ENCODE measurements at places on chromosomes 12 and 14. TPM values are rescaled to one million over a fixed set of nuclear protein-coding genes. Genes with fewer than 3 reads are reported as not detected.

Gene STON2
- total RNA-seq = 4.1 TPM

Gene CBLN3
- 2.0 TPM for total RNA-seq

Gene IKZF4
- total RNA-seq = 8.5 TPM

Gene PTCSC3
- not detected for total RNA-seq

GRCh38 chr12:3636328-3636727, 116.6 kb downstream of the CRACR2A start:
- no peaks in the 10 kb centered on the region for H3K4me1 ChIP-seq
- DNase-seq = no peak
- H3K27ac ChIP-seq = no peak overlapping the region
- H3K4me3 ChIP-seq = no peak overlapping the region
- H3K27me3 ChIP-seq = no peaks in the 10 kb centered on the region

- H3K4me1 ChIP-seq = peaks cover 2% of the 10 kb centered on the region
- H3K4me3 ChIP-seq = no peak overlapping the region
- H3K27ac ChIP-seq = no peak overlapping the region
Measured at GRCh38 chr12:47231456-47231855, 151.7 kb upstream of the AMIGO2 start.

All from HCT116 (cell line).